Forelimb muscle (tissue), 1 donor: ENCODE measurements at places on chromosomes 16 and 17.

GRCh38 chr17:11109106-11109505, 131.9 kb upstream of the SHISA6 start:
- DNase-seq: no peak

DNA sequence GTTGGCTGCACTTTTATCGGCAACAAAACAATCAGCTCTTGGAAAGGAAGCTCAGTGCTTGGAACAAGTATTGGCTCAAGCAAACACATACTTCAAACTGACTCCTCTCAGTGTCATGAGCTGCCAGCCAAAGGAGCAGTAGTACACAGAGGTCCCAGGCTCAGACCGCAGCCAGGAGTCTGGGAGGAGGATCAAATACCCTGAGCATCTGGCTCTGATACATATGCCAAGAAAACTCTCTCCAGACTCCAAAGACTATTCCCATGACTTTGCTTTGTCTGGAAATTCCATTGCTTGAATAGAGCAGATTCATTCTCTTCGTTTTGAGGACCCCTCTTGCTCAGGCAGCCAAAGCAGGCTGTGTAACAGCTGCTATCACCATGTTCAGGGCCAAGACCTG, 501.6 kb upstream of the PSMD7 start:
- DNase-seq: no peak

- DNase-seq: no peak
Measured at GRCh38 chr17:29954405-29954804, 13.0 kb downstream of the EFCAB5 start.

- DNase-seq: no peak
Measured at GRCh38 chr16:17970816-17971331, 365.7 kb downstream of the NPIPA8 start.

DNA sequence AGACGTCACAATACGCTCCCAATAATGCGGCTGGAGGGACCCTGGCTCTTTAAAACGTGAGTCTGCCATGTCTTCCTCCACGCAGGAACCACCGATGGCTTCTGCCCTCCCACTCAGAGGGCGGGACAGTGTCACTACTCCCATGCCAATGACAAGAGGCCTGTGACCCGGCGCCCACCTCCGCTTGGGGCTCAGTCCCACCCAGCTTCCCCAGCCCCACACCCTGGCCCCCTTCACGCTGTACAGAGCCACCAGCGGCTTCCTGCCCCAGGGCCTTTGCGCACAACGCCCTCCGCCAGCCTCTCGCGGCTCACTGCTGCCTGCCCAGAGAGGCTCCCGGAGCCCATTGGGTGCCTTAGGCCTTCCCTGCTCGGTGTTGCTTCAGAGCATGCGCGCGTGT, 29.5 kb upstream of the ZNF469 start:
- DNase-seq: no peak
